ENCODE measurements at places on chromosomes 6 and 20.

DNA sequence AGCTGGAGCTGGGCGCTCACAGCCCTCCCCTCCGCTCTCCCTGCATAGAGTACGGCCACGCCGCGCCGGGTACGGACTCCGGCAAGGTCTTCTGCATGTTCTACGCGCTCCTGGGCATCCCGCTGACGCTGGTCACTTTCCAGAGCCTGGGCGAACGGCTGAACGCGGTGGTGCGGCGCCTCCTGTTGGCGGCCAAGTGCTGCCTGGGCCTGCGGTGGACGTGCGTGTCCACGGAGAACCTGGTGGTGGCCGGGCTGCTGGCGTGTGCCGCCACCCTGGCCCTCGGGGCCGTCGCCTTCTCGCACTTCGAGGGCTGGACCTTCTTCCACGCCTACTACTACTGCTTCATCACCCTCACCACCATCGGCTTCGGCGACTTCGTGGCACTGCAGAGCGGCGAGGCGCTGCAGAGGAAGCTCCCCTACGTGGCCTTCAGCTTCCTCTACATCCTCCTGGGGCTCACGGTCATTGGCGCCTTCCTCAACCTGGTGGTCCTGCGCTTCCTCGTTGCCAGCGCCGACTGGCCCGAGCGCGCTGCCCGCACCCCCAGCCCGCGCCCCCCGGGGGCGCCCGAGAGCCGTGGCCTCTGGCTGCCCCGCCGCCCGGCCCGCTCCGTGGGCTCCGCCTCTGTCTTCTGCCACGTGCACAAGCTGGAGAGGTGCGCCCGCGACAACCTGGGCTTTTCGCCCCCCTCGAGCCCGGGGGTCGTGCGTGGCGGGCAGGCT is 4.6 kb downstream of the KCNK15 start:
- no peak for DNase-seq

DNA sequence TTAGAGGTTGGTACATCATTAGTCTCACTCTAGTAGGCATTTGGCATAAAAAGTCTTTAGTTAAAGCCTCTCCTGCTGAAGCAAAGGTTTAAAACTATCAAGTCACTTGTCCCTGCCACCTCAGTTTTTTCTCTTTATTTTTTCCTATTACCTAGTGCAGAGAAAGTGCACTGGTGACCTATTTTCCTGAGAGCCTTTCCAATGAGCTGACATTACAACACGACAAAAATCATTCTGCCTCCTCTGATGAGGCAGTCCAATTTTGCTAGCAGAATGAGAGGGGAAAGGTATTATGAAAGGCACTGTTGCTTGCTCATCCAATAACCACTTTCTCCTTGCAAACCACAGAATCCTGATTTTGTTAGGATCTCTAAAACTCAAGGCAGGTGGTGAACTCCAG is 73.3 kb upstream of the SGK1 start:
- no peak for DNase-seq

DNA sequence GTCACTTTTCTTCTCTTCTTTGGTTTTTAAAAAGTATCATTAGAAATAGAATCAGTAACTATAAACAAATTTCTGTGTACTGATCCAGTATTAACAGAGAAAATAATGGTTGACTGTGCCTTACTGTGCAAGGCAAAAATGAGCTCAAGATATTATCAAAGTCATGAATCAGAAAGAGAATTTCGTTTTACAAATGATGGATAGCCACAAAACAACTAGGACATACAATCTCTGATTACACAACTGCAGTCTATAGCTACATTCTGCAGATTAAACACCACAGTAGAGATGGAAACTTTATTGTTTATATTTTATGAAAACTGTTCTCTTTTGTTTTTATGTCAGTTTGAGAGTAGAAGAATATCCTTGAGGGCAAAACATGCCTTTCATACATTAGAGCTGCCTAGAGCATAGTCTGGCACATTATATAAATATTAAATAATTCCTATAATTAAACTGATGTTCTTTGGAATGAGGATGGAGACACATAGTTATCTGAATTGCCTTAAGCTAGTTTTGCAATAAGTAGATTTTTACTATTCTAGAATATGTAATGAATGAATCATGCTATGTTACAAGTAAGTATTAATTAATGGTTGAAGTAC is 333.1 kb downstream of the LAMA2 start:
- no peak for DNase-seq

DNA sequence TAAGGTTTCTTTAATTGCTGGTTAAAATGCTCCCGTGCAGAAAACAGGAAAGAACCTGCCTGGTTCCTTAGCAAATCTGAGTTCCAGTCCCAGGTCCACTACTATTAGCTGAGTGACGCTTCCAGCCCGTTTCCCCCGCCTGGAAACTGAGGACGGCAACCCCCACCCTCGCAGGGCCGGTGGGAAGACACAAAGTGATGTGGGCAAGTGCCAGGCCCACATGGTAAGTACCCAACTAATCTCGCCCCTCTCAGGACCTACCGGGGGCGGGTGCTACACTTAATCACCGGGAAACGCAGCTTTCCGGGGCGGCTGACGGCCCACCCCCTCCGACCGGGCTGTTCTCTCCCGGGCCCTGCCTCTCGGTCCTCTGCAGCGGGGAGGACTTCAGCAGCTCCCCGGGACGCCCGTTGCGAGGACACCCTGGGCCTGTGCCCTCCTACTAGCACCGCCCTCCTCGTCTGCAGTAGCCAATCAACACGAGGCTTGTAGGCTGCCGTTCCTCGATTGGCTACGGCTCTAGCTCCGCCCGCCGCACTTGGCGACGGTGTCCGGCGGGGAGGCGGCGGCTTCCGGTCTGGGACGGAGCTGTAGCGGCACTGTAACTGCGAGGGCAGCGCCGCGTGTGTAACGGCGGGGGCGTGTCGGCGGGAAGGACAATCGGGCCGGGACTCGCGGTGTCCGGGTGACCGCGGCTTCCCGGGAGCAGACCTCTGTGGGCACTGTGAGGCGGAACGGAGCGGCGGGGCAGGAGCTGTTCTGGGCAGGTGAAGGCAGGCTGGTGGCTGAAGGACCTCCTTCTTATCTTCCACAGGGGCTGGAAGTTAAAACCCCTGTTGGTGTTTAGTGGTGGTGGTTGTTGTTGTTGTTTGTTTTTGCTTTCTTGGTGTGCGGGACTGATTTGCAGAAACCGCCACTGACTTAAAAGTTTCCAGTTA is at the start of gene ZBTB9:
ZBTB9 (plus strand) TSS at position 568 of the 938 bp plus-strand sequence. CDS start 525 bp downstream, outside the sequence.
- DNase-seq: peak; percentile 89

DNA sequence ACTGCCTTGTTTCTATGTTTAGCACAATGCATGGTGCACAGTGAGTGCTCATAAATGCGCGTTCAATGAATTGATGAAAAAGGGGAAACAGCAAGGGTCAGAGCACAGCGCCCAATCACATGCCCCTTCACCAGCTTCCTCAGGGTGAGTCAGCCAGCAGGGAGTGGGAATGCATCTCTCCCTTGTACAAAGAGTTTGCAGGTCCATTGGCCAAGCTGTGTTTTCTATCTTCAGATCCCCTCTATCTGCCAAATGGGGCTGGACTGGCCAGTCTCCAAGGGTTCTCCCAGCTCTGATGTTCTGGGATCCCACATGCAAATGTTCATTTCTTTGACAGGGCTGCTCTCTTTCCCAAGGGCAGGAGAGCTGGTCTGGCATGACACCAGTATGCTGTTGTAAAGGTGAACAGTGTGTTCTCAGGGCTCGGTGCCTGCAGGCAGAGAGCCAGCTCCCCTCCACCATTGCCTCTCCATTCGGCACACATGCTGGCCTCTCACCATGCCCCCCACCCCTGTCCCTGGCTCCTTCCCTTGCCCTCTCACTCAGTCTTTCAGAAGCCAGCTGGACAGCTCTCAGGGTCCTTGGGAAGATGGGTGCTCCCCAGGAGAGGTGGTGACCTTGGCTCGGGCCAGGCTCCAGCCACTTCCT is 25.0 kb downstream of the ANGPT4 start:
- no peak for DNase-seq

DNA sequence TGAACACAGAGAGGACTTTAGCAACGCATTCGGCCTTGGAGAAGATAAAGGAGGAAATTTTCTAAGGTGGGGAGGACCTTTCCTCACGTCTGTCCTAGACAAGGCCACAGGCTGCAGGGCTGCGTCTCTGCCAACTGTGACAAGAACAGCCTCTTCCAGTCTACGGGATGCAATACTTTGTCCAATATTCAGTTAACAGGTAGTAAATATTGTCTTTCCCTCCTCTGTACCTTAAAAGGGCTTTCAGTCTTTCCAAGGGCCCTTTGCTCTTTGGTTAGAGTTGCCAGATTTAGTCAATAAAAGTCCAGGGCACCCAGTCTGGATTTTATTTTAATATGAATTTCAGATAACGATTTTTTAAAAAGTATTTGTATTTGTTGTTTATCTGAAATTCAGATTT is 78.2 kb downstream of the ELOVL4 start:
- no peak for DNase-seq

- DNase-seq: peak; percentile 59
Measured at GRCh38 chr6:137873273-137873762, 6.3 kb downstream of the TNFAIP3 start.

- no peak for DNase-seq
Measured at GRCh38 chr6:14595751-14596150, 478.2 kb downstream of the CD83 start.

- DNase-seq: no peak
Measured at GRCh38 chr6:3627956-3628835, 123.3 kb downstream of the PXDC1 start.

DNA sequence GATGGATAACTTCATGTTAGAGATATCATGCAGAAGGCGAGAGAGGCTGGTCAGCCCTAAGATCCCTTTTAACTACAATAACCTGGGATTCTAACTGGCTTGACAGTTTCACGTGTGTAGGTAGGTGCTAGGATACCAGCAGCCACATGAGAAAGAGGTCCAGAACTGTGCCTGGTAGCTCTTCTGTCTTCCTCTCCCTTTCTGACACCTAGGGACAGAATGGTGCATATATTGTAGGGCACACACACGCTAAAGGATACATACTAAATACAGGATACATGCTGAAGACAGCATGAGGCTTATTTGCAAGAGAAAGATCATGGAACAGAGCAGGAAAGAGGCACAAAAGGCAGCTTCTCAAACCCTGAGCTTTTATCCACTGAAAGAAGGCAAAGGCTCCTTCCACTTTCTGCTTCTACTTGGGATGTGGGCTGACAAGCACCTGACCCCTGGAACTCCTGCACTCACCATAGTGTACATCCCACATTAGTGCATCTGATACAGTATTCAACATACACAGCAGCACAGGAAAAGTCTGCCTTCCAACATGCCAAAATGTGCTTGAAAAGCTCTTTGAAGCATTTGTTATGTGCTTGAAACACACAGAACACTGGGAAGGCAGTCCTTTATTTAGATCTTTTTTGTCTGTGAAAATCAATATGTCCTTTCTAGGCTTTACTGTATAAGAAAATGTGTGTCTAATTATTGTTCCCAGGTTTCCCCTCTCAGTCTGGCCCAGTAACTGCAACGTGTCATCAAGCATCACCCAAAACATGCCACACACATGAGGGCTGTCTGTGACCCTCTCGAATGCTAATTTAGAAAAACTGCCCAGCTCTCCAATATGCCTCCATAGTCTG is 3.2 kb downstream of the SLC22A23 start:
- no peak for DNase-seq

GRCh38 chr6:20817806-20818320 is 283.6 kb downstream of the CDKAL1 start:
- DNase-seq: no peak

GRCh38 chr6:142500250-142500786 is 198.5 kb downstream of the ADGRG6 start:
- no peak for DNase-seq

GRCh38 chr6:145733810-145734209 is 1.5 kb downstream of the EPM2A start:
- DNase-seq: no peak

DNA sequence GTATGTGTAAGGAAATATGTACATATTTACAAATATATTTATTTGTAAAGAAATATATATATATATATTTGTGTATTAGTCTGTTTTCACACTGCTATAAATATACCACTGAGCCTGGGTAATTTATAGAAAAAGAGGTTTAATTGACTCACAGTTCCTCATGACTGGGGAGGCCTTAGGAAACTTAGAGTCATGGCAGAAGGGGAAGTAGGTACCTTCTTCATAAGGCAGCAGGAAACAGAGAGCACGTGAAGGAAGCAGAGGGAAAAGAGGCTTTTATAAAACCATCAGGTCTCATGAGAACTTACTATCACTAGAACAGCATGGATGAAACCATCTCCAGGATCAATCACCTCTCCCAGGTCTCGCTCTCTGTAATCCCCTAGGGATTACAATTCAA is 644.5 kb upstream of the HS3ST5 start:
- DNase-seq: no peak
